ENCODE measurements at places on chromosomes 11 and 22.

DNA sequence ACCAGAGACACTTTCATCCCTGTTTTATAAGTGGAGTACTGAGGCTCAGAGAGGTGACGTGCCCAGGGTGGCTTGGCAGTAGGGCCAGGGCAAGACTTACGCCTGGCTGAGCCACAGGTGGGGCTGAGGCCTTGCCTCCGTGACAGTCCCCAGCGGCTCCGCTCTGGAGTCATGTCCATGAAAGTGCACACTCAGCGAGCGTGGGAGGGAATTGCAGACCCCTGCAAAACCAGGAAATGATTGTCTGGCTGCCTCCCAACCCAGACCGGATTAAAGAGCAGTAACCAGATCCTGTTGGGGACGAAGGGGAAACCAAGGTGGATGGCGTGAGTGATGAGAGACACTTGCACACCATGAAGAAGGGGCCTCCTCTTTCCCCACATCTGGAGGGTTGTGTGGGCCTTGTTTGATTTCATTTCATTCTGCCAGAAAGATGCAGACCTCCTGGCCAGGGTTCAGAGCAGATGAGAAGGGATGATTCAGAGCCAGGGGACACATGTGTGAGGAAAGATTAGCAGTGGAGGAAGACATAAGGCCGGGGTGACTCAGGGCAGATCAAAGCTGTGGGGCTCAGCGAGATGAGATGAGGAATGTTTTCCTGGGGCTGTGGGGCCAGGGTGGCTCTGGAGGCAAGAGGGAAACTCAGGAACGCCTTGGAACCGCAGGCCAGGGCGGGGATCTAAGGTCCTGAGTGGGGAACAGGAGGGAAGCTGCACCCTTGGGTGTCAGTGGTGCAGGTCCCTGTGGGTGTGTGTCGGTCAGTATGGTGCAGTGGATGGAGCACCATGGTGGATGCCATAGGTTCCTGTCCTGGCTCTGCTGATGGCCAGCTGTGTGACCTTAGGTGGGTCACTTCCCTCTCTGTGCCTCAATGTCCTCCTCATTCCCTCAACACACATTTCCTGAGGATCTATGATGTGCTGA lies 29.9 kb upstream of the LRRC32 start:
- DNase-seq = no peak

GRCh38 chr22:28769394-28770085 lies 3.0 kb upstream of the CCDC117 start:
- DNase-seq = no peak

DNA sequence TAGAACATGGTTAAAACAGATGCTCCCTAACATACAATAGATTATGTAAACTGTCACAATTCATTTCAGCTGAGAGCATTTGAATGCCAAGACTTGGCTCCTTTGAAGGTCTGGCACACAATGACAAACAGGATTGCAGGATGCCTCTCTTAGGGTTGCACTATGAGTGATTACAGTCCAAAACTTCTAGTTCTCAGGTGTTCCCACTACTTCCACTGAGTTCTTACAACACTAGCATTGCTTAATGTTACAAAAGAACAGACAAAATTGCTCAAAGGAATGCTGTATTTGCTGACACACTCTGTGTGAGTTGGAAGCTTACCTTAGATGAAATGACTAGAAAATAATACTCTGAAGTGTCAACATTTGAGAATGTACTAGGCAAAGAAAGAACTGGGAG lies 2413.8 kb upstream of the RAG2 start:
- DNase-seq = no peak

- no peak for DNase-seq
Measured at GRCh38 chr11:68128682-68129327, 7.6 kb upstream of the CHKA start.

- no peak for DNase-seq
Measured at GRCh38 chr11:13105237-13105844, 96.2 kb downstream of the RASSF10 start.

- no peak for DNase-seq
Measured at GRCh38 chr11:68041617-68042218, 2.9 kb downstream of the TCIRG1 start.
